ENCODE measurements at places on chromosomes 6 and 20.

DNA sequence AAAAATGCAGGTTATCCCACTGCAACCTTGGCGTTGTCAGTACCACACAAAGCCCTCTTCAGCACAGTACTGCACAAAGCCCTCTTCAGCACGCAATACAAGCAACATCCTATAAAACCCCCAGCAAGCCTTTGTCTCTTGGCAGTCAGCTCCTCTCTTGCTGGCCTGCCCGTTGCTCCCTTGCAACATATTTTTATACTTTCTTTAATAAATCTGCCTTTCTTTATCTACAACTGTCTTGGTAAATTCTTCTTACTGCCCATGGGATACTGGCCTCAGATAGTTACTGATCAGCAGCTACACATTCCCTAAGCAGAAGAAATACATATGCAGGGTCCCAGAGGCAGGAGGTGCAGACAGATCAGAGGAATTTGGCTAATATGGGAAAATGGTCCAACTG, 70.5 kb upstream of the MAP3K4 start:
- DNase-seq: no peak

- peak; percentile 41 for DNase-seq
These were observed 729 bp upstream of the ZHX3 start for GRCh38 chr20:41318271-41318649.

GRCh38 chr6:13308332-13308731, 20.0 kb downstream of the TBC1D7 start:
- no peak for DNase-seq

DNA sequence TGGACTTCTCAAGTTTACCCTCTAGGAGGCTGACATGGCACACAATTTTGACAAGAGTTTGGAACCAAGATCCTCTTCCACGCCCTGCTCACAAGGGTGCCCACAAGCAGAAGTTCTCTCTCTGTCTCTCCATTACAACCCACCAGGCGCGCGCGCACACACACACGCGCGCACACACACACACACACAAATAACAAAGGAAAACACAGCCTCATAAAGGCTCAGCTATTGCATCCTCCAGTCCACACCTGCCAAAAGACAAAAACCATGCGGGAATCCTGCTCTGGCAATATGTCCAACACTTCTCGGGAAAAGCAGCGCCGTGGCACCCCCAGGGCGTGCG, 870 bp downstream of the PAK5 start:
- DNase-seq: no peak

DNA sequence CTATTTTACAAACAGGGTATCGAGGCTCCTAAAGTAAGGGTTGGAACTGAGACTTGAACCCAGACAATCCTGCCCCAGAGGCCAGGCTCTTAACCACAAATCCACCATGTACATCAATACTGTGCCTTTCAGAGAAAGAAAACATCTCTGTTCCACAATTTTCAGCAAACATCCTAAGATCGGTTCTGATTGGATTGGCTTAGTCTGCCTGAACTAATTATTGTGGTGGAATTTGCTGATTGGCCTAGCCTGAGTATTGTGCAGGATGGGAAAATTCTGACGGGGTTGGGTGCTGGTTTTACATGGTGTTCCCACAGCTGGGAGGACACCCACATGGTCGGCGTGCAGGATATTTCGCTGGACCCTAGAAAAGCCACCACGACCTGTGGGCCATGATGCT, at the start of gene CLPSL1:
Gene CLPSL1 (plus strand): TSS at position 301 of the 400 bp plus-strand sequence. CDS start 92 bp downstream, at position 393.
- DNase-seq: no peak

- peak; percentile 69 for DNase-seq
These were observed 504 bp downstream of the B4GALT5 start for GRCh38 chr20:49712996-49713752.

GRCh38 chr6:97882755-97883154, 599.7 kb upstream of the MMS22L start:
- DNase-seq: no peak

DNA sequence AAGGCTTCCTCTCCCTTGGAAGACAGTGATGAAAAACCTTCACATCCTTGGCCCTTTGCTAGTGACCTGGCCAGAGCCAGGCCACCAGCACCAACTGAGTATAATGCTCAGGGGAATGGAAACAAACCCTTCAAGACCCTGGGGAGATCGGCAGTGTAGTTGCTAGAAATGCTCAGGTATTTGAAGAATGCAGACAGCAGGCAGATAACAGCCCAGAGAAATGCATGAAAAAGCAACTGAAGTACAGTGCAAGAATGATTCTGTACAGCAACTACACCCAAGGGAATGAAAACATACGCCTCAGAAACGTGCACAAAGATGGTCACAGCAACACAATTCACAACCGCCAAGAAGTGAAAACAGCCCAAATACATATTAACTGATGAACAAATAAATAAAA, 41.1 kb downstream of the PPP1R3G start:
- no peak for DNase-seq

DNA sequence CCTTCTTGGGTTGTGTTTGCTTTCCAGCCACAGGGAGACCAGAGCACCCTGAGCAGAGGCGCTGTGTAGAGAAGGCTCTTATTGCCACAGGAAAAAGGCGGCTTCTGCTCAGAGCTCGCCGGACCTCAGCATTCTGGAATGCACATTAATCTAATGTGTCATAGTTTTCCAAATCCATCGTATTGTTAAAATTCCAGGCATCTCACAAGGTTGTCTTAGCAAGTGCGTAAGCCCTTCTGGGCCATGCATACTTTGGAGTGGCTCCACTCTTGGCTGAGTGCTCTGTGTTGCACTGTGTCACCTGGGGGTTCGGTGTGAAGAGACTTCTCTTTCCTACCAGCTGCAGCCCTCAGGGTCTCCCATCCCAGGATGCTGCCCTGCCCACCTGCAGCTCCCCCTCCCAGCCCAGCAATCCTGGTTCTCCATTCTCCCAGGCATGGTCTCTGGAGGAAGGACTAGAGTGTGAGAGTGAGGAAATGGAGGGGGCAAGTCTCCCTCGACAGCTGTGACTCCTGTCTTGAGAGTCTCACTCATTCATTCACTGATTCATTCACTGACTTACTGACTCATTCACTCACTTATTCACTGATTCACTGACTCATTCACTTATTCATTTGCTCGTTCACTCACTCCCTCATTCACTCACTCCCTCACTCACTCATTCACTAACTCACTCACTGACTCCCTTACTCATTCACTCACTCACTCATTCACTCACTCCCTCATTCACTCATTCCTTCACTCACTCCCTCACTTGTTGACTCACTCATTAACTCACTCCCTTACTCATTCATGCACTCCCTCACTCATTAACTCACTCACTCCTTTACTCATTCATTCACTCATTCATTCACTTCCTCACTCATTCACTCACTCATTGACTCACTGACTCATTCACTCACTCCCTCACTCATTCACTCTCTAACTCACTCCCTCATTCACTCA, 83.7 kb upstream of the MPC1 start:
- DNase-seq: no peak

- DNase-seq: peak; percentile 2
These were observed 920.4 kb upstream of the GJE1 start for GRCh38 chr6:141212296-141212695.

- DNase-seq: no peak
These were observed 3.5 kb downstream of the SERPINB9 start for GRCh38 chr6:2899596-2899995.

DNA sequence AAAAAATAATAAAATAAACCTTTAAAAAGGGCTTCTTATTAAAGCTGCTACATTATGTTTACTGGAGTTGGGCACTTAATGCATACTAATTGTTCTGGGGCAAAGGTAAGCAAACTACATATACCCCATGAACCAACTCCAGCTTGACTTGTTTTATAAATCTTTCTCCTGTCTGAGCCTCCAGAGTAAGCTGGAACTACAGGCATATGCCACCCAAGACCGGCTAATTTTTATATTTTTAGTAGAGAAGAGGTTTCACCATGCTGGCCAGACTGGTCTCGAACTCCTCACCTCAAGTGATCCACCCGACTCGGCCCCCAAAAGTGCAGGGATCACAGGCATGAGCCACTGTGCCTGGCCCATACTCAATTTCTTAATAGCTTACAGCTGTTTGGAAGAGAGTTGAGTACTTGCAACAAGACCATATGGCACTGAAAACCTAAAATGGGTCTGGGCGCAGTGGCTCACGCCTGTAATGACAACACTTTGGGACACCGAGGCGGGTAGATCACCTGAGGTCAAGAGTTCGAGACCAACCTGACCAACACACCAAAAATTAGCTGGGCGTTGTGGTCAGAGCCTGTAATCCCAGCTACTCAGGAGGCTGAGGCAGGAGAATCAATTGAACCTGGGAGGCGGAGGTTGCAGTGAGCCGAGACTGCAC, 19.9 kb downstream of the ROMO1 start:
- no peak for DNase-seq

DNA sequence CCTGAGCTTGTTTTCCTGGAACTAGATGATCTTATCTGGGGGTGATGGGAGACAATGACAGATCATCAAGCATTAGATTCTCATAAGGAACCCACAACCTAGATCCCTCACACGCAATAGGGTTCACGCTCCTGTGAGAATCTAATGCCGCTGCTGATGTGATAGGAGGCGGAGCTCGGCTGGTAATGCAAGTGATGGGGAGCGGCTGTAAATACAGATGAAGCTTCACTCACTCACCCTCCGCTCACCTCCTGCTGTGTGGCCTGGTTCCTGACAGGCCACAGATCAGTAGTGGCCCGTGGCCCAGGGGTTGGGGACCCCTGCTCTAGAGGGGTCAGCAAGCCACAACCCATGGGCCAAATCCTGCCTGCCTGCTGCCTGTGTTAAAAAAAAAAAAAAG, 435.9 kb downstream of the CD83 start:
- DNase-seq: no peak

DNA sequence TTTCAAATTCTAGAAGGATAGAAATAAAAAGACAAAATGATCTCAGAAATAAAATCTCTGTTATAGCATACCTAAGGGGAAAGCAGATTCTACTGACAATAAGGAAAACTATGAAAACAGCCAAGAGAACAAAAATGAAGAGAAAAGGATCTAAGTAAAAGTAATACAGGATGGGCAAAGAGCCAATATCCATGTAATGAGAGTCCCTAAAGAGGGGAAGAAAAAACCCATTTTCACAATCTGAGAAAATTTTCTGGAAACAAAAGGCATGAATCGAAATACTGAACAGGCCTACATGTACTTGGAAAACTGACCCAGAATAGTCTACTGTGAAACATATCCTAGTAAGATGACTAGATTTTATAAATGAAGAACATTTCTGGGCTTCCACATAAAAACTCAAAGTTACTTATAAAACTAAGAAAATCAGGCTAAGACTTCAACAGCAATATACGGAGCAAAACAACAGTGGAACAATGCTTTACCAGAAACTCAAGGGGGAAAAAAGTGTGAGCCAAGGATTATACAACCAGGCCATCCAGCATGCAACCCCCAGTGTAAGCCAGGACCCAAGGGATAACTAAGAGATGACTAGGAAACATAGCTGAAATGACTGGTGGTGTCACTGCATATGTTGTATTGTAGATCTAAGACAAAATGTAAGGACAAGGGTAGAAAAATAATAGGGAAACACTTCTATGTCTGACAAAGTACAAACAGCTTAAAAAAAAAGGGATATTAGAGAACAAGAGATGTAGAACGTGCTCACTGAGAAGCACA, 10.2 kb downstream of the NAPB start:
- no peak for DNase-seq
